ENCODE measurements at places on chromosomes 2 and 18.
A peak's percentile ranks its signal among the peaks of the same experiment; 100 is the strongest.

DNA sequence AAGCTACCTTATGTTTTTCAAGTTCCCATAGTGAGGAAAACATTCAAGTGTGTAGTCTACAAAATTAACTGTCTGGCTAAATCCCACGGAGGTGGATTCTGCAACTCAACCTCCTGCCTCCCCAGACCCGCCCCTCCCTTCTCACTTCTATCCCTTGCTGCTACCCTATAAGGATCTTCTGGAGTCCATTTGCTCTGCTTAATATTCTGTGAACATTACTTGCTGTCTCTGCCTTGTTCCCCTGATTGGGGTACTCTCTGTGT lies 163.2 kb downstream of the KCNE4 start:
- DNase-seq, result no peak

DNA sequence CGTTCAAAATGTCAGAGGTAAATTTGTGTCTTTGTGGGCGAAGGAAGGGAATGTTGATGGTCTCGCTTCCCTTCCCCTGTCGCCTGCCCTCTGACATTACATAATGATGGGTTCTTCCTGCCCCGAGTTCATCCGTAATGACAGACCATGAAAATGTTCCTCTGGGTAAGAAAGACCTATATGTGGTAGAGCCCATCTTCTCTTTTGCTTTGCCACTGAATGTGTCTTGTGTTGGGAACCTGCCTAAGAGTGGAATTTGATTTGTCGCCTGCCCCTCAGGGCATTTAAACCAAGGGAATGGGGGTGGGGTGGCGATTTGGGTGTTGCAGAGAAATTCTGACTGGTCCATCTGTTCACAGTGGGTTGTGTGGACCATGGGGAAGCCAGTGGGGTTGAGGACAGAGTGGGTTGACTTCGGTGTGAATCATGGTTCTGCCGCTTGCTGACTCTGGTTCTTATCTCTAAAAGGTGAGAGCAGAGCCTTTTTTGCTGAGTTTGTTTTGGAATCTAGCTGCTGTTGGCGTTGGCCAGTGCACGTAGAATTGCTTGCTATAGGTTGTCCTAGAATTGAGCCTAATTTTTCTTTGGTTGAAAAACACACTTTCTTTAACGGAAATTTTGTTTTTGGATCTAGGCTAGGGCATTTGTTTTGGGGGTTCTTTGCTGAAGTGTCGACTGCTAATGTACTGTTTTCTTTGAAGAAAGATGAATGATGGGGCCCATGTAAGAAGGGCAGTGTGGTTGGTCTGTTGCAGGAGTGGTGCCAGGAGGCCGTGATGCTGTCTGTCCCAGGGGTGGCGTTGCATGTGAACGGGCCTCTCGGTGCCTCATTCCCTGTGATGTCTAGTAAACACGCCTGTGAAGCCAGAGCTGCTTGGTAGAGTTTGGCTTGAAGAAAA lies 1.3 kb downstream of the INPP4A start:
- DNase-seq, result no peak

DNA sequence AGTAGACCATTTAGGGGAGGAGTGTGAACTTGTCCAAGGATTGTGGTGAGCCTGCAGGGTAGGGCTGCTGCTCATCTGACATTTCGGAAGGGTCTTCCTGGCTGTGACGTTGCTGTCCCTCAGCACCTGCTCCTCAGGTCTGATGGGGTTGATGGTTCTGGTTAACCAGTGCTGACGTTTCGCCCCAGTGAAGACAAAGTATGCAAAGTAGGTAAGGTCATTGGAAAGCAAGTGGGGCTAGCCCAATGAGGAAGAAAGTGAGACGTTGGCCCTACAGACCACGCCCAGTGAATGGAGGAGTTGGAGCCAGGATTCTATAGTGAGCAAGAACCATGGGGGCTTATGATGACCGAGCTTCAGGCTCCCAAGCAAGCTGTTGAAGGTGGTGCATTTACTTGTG lies 33.4 kb upstream of the ZNF396 start:
- DNase-seq, result no peak

GRCh38 chr18:58785171-58785805 lies 79.4 kb upstream of the ZNF532 start:
- no peak for DNase-seq

DNA sequence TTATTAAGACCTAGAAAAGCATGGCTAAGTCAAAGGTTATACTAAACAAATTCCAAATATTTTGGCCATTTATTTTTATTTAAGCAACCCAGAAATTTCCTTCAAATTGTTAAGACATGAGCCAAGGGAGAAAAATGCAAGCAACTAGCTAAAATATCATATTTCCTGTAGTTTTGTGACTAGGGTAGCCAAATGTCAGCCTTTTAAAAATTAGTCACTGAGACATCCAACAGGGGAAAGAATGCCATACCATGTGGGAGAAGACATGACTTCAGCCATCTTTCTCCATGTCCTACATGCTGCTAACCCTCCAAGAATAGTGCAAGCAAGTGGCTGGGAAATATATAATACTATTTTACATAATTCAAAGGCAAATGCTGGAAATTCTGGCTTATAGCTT lies 197.9 kb downstream of the DSEL start:
- DNase-seq, result no peak

- no peak for DNase-seq
Measured at GRCh38 chr2:60496956-60497355, 56.5 kb downstream of the BCL11A start.

DNA sequence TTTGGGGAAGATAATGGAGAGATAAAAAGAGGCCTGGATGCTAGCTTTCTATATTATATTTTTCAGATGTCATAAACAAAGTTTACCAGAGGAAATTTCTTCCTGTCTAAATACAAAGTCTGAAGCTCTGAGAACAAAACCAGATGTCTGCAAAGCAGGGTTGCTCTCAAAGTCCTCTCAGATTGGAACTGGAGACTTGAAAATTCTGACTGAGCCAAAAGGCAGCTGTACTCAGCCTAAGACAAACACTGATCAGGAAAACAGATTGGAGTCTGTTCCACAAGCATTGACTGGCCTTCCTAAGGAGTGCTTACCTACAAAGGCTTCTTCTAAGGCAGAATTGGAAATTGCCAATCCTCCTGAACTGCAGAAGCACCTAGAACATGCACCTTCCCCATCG lies 25.1 kb downstream of the KDM3A start:
- DNase-seq, result no peak

DNA sequence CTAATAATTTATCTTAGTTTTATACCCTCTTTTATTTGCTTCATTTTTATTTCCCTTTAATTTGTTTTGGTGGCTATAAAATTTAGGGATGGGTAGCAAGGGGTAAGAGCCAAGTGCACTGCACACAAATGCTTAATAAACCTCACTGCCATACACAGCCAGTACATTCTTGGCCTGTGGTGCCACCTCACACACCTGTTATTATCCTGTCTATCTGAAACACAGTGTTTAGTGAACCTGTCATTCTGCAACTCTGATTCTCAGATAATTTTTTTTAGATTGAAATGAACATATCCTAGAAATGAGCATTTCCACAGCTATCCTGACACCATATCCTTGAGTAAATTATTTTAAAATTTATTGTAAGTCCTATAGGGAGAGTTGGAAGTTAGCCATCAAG lies 807.5 kb downstream of the DCC start:
- no peak for DNase-seq

DNA sequence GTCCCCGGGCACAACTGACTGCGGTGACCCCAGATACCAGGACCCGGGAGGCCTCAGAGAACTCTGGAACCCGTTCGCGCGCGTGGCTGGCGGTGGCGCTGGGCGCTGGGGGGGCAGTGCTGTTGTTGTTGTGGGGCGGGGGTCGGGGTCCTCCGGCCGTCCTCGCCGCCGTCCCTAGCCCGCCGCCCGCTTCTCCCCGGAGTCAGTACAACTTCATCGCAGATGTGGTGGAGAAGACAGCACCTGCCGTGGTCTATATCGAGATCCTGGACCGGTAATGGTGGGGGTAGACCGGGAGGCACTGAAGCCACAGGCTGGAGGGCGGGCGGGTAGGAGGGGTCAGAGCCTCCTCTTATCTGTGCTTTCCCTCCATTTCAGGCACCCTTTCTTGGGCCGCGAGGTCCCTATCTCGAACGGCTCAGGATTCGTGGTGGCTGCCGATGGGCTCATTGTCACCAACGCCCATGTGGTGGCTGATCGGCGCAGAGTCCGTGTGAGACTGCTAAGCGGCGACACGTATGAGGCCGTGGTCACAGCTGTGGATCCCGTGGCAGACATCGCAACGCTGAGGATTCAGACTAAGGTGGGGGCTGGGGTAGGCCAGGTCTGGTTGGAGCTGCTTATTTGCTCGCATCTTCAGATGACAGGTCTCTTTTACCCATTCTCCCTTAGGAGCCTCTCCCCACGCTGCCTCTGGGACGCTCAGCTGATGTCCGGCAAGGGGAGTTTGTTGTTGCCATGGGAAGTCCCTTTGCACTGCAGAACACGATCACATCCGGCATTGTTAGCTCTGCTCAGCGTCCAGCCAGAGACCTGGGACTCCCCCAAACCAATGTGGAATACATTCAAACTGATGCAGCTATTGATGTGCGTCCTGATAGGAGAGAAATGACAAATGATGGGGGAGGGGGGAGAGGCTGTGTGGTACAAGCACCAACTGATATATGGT lies 780 bp downstream of the HTRA2 start:
- DNase-seq, result no peak

DNA sequence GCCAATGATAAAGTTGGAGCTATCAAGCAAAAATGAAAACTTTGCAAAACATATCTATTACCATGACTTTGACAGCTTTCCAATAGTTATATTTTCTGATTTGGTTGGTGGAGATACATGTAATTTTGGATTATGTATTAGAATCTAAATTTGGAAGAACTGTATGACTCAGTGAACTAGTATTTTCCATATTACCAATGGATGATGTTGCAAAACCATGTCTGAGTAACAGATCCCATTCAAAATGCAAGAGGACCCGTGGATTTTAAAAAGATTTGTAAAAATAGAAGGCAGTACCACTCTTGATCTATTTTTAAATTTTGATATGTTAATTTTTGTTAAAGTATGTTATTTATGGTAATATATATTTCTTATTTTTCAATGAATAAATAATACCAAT lies 83.0 kb downstream of the TAF4B start:
- no peak for DNase-seq

DNA sequence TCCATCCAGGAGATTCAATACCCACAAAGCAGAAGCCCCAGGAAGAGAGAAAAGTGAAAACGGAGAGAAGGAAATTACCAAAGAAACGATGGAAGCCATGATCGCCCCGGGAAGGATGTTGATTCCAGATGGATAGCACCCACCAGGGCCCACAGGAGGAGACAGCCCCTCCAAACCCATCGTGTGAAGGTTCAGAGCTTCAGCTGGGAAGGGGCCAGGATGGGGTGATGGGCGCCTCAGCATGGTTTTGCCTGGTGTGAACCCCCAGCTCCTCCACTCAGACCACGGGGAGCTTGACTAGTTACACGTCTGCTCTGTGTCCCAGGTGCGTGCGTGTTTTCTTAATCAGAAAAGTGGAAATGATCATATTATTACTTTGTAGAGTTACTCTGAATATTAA lies 264.5 kb downstream of the EIPR1 start:
- no peak for DNase-seq

GRCh38 chr2:112085916-112086669 lies 31.0 kb downstream of the TMEM87B start:
- DNase-seq, result no peak

GRCh38 chr18:61662726-61663125 lies 230.1 kb downstream of the RNF152 start:
- DNase-seq, result no peak

- no peak for DNase-seq
Measured at GRCh38 chr2:133169274-133169912, 398.9 kb downstream of the NCKAP5 start.

DNA sequence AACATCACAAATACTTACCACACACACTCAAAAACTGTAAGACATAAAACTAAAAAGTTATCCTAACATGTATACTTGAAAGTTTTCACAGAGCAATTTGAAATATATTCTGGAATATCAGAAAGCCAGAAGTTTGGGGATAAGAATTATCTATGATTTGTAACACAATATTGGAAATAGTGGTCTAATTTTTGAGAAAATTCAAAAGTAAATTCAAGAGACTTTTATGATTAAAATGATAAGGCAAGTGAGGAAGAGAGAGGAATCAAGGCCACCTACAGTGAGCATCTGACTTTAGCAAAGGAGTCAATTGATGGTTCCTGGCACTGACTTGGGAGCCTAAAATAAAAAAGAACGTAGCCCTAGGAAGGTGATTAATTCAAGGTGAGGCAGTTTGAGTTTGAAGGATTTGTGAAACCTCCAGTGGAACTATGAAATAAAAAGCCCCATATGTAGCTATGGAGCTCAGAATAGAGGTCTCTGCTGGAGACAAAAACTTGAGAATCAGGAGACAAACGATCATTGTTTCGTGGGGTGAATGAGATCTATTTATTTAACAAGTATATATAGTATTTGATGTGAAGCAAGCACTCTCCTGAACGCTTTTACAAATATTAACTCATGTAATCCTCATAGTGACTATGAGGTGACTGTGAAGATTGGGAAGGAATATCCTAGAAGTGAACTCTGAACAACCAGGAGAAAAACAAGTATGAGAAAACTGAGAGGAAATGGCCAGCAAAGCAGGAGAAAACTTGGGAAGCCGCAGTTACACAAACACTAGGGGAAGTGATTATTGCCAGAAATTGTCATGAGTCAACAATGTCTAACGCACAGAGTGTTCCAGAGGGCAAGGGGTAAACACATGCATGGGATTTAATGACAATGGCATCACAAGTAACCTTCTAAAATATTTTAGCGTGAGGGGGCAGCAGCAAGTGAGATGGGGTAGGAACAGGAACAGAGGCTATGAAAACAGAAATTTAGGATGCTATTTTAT lies 12.8 kb downstream of the TFPI start:
- DNase-seq, result no peak

DNA sequence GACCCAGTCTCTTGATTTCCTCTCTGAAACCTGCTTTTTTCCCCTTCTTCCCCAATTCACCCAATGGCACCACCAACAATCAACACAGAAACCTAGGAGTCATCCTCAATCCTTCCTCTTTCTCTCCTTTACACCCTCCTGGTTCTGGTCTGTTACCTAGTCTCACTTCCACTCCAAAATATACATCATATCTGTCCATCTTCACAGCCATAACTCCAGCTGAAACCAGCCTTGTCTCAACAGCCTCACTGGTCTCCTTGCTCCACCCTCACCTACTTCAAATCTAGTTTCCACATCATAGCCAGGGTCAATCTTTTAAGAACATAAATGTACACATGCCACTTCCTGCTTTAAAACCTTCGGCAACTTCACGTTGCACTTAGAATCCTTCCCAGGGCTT lies 11.8 kb upstream of the TWSG1 start:
- DNase-seq, result no peak

- DNase-seq, result no peak
Measured at GRCh38 chr2:85053802-85054201, 79.4 kb upstream of the TCF7L1 start.

DNA sequence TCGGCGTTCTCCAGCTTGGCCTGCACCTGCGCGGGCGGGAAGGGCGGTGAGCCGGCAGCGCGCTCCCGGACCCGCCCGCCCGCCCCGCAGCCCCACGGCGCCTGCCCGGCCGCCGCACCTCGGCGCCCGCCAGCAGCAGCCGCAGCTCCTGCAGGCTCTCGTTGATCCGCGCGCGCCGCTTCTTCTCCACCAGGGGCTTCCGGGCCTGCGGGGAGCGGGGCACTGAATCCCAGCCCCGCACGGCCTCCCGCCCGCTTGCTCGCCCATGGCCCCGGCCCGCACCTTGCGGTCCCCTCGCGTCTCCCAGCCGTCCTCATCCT lies 335 bp downstream of the HES6 start:
- peak; percentile 18 for DNase-seq

GRCh38 chr2:15127876-15128275 lies 433.3 kb downstream of the NBAS start:
- DNase-seq, result no peak

GRCh38 chr2:208097313-208097712 lies 27.0 kb downstream of the CRYGD start:
- no peak for DNase-seq

GRCh38 chr18:28574175-28574574 lies 397.2 kb upstream of the CDH2 start:
- DNase-seq, result no peak

All from T follicular helper cell (primary cell).